NCI-H510A (cell line): ENCODE measurements at places on chromosomes 2 and 18.

GRCh38 chr2:193561054-193561453 is 1366.3 kb upstream of the TMEFF2 start:
- no peak for DNase-seq

DNA sequence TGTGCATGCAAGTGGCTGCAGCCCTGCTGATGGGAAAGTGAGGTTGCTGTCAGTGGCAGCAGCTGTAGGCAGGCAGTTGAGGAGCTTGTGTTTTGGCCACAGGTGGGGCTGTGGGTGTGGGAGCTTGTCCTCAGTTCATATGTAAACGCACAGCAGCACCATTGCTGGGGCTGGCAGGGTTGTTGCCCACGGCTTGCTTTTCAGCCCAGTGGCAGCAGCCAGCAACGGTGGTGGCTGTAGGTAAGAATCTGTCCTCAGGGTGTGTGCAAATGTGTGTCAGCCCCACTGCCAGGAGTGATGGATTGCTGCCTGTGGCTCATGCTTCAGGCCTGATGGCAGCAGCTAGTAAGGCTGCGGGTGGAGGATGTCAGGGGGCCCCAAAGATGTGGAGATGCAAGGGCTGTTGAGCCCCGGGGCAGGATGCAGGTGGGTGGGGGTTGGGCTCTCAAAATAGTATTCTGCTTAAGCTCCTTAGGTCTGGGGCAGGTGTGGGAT is 141.3 kb upstream of the THUMPD2 start:
- DNase-seq: no peak

- no peak for DNase-seq
These were observed 48.9 kb downstream of the ASXL2 start for GRCh38 chr2:25829377-25829704.

GRCh38 chr2:158395166-158395565 is 61.4 kb downstream of the CCDC148 start:
- no peak for DNase-seq

- no peak for DNase-seq
These were observed 78.3 kb downstream of the HDAC4 start for GRCh38 chr2:239322416-239323086.

DNA sequence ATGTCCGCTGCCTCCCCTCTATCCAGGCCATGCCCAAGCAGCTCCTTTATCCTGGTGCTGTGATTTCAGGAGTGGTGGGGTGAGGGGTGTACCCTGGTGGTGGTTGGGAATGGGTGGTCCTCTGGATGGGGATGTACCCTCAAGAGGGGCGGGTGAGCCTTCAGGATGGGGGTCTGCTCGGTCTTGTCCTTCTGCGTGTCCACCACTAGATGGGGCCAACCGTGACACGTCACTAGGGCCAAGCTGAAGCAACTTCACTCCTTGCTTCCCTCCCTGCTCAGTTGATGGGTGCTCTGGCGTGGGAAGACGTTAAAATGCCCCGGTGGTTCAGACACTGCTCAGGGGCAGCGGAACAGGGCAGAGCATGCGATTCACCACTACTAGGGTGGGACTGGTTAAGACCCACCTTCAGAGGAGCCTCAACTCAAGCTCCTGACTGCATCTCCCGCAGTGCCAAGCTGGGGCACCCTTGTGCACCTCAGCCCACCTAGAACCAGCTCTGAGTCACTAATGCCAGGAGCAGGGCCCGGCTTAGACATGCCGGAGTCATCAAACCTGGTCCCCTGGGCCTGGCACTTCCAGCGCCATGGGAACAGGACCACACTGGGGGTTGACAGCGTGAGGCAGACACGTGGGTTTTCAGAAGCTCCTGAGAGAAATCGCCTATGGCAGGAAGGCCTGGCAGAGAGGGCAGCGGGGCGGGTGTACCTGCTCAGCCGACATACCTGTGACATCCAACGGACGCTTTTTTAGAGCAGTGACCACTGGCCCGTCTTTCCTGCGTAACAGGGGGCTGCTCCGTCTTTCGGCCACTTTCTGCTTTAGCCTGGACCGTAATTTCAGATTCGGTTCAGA is 256.7 kb downstream of the HDAC4 start:
- DNase-seq: no peak

DNA sequence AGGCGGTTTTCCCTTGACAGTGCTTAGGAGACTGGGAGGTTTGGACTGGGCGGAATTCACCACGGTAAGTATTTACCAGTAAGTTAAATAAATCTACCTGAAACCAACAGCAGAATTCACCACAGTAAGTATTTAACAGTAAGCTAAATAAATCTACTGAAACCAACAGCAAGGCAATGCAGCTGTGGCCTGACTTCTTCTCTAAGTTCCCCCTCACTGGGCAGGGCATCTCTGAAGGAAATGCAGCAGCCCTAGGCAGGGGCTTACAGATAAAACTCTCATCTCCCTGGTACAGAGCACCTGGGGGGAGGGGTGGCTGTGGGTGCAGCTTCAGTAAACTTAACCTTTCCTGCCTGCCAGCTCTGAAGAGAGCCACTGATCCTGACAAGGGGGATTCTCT is 432.5 kb upstream of the LRRTM1 start:
- no peak for DNase-seq

GRCh38 chr2:134773335-134773734 is 54.5 kb upstream of the TMEM163 start:
- no peak for DNase-seq

- DNase-seq: no peak
These were observed 95.9 kb downstream of the CRIM1 start for GRCh38 chr2:36451512-36451911.

GRCh38 chr2:148817210-148817708 is 57.8 kb upstream of the KIF5C start:
- DNase-seq: no peak

- no peak for DNase-seq
These were observed 287.3 kb downstream of the EXOC6B start for GRCh38 chr2:72538486-72538885.

GRCh38 chr2:990970-991369 is 40.3 kb downstream of the SNTG2 start:
- no peak for DNase-seq

DNA sequence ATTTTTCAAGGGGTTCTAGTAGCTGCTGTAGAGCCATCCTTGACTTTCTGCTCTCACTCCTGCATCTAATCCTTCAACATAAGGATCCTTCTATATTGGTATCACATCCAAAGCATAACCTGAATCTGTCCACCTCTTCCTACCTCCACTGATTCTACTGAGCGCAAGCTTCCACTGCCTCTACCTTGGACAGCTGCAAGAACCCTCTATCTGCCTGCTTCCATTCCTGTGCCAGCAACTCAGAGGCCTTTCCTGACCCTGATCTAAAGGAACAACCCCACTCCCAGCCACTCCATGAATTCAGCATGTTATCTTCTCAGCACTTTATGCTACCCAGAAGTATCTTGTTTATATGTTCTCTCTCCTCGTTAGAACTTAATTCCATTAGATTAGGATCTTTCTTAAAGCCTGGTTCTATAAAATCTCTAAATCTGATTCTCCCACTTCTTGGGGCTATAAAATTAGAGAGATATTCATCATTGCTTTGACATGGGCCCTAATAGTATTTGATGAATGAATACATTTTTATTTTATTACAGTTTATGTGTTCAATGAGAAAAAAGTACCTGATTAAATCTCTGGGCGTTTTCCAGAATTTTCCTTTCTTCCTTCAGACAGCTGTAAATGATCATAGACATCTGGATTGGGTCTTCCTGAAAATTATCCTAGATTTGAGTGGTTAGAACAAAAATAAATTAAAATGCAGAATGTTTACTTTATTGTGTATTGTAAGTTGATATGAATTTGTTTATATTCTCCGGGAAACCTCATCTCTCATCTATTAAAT is 6.8 kb downstream of the STAT1 start:
- no peak for DNase-seq

- DNase-seq: no peak
These were observed 14.9 kb downstream of the B3GNT7 start for GRCh38 chr2:231410293-231411004.

GRCh38 chr18:36529747-36530146 is 232.2 kb downstream of the FHOD3 start:
- no peak for DNase-seq

- DNase-seq: no peak
These were observed 79.0 kb upstream of the CDH19 start for GRCh38 chr18:66682855-66683322.

GRCh38 chr18:12366379-12366778 is 10.6 kb downstream of the AFG3L2 start:
- DNase-seq: no peak

DNA sequence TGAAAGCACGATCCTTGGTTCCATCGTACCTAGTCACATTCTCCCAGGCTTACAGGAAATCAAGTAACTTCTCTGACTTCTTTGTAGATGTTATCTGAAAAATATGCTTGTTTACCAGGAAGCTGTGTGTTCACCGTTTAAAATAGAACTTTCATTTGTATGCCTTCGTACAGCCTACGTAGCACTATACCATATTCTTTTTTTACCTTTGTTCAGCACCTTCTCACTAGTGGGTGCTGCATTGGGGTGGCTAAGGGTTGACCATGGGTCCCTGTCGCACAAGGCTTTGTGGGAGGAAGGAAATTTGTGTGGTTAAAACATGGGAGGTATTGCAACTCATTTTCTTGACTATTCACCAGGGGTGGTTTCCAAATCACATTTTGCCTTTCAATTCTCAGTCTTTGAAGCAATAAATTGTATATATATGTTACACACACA is 16.6 kb downstream of the MALT1 start:
- no peak for DNase-seq

DNA sequence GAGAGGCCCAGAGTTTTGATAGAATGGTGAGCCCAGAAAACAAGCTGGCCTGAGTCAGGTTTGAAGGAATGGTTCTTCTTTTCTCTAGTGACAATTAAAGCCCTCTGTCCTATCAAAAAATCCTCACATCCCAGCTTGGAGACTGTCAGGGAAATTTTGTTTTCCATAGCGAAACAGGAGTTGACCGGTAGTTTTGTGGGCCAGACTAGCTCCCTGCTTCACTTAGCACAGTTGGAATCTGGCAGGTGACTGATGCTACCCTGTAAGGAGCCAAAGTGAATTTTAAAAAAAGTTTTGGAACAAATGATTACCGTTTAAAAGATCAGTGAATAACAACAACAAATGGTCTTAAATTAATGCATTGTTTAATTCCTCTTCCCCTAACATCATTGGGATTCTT is 6.7 kb downstream of the NAB1 start:
- DNase-seq: no peak

DNA sequence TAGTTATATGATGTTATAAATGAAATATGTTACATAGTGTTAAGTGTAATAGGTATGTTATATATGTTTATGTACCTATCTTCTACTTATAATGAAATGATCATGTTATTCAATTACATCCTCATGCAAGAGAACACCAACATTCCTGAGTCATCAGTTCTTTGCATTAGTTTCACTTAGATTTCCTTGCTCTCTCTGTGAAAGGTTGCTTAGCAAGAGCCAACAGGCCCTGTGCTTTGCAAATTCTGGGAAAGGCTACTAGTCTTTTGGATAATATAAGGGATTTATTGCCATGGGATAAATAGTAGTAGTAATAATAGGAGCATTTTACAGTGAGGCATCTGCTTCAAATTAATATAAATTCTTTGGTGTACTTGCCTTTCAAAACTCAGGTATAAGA is 274.8 kb downstream of the SP3 start:
- DNase-seq: no peak

DNA sequence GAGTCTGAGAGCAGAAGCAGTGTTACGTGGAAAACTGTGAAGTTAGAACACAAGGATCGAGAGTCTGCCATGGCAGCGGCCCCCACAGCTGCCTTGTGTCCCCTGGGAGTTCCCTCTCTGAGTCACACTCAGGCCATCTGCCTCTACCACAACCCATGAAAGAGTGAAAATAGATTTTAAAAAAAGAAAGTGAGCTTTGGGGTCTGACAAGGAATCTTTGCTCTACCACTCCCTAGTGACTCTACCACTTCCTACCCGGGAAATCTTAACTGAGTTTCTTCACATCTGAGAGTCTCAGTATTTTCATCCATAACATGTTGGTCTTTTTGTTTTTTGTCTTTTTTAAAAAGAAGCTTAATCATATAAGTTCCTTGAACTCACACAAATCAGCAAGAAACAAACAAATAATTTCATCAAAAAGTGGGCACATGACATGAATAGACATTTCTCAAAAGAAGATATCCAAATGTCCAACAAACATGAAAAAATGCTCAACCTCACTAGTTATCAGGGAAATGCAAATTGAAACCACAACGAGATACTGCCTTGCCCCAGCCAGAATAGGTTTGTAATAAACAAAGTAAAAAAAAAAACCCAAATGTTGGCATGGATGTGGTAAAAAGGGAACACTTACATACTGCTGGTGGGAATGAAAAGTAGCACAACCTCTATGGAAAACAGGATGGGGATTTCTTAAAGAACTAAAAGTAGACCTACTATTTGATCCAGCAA is 2.4 kb upstream of the MSGN1 start:
- no peak for DNase-seq

- no peak for DNase-seq
These were observed 147.8 kb downstream of the EN1 start for GRCh38 chr2:118699447-118700175.

DNA sequence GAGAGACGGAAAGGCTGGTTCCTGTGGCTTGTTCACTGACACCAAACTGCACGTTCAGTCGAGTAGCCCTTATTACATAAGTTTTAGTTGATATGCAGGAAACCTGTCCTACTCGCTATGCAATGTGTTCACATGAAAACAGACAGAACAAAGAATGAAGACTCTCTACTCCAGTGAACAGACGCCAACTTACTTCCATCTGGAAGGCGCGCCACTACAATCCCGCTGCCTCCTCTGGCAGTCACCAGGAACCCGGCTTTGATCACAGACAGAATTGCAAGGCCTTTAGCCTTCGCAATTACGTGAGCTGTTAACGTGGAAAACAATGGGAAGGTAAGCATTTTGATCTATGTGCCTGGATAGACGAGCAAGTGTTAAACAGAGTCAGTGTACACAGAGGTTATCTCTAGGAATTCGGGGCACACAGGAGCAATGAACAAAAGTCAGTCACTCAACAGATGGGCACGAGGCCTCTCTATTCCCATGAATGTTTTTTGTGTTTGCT is 14.2 kb downstream of the SH3YL1 start:
- no peak for DNase-seq

GRCh38 chr18:63603772-63604171 is 16.6 kb downstream of the SERPINB13 start:
- no peak for DNase-seq

- peak; percentile 68 for DNase-seq
These were observed at the start of gene KCNF1 for GRCh38 chr2:10911291-10912075. TSS of gene KCNF1 (plus strand) at chr2:10911934. CDS start at chr2:10912427, 493 bp downstream.

DNA sequence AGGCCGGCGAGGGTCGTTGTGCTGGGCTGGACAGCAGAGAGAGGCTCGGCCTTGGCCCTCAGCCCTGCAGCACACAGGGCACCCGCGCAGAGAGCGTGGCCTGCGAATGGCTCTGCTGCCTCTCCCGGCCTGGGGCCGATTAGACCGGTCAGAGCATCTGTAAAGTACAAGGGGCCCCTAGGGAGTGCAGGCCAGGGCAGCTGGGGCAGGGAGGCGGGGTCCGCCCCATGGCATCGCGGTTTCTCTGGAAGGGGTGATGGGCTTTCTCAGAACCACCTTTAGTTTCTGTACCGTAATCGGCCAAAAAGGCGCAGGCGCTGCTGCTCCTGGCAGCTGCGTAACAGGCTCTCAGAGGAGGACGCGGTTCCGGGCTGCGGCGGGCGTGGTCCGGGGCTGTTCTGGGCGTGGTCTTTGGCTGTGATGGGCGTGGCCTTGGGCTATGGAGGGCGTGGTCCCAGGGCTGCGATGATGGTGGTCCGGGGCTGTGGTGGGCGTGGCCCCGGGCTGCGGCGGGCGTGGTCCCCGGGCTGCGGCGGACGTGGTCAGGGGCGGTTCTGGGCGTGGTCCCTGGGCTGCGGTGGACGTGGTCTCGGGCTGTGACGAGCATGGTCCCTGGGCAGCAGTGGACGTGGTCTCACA is 1.5 kb upstream of the GPR148 start:
- DNase-seq: no peak
